ENCODE measurements at places on chromosomes 5 and 9.

GRCh38 chr9:106864373-106865143, 1.6 kb downstream of the ZNF462 start:
- DNase-seq = peak; percentile 52

DNA sequence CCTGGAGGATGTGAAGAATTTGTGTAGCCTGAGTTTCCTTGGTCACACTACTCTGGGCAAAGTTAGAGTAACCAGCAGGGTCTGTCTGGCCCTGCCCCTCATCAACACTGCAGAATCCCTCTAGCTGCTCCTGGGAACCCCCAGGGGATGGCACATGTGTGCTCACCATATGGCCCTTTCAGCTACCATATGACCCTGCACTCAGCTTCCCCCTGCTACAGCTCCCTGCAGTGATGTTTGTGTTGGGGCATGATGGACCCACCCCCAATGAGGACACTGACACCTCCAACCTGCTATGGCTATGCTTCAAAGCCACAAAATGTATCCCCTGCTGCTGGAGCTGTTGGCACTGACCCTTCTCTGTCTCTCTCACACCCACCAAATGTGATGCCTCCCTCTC, 152.7 kb downstream of the SNX18 start:
- DNase-seq = no peak

DNA sequence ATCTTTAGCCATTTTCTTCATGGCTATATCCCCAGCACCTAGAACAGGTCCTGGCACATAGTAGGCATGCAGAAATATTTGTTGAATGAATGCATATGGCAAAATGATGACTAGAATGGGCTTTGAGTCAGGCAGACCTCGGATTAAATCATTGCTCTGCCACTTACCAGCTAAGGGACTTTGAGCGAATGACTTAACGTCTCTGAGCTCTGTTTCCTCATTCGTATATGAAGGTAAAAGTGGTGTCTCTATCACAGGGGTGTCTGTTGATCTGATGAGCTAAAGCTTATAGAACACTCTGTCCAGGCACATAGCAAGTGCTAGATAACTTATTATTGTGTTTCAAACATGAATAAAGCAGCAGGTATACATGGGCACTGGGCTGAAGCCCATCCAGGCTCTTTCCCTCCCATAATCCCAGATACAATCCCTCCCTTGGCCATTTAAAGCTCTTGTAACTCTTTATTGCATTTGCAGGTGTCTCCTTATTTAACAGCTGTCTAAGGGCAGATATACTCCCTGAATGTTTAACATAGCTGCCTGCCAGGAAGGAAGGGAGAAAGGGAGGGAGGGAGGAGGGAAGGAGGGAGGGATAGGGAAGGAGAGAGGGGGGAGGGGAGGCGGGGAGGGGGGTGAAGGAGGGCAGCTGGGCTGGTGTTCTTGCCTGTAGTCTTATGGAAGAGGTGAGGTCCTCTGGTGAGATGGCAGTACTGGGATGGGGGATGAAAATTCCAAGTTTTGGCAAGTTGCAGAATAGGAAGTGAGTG, 23.2 kb upstream of the STXBP1 start:
- DNase-seq = no peak

DNA sequence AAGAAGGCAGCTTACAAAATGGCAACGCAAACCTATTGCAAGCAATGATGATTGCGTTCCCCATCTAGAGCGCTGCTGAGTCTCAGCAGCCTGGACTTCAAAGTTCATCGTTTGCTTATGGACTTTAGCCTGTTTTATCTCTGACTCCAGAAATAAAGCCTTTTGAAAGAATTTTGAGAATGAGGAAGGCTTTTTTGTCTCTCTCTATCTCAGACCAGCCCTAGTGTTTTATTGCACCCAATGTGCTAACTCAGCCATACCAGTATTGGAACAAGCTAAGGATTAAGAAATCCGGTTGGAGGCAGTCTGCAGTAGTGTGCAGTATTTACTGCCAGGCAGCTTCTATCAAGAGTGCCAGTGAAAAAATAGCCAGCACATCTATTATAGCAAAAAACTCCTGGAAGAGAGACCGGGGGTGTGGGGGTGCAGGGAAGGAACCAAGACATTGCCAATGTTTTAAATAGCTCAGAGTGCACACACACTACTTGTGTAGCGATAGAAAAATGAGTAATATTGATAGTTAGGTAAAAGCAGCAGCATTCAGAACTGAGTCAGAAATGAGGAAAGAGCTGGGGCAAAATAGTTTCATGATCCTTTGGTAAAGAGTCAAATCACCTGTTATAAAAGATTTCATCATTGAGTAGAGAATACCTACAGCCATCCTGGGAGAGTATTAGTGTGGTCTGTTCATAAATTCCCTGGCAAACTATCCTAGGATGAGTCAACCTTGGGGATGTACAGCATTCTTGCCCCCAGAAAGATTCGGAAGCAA, 219.0 kb downstream of the ZNF608 start:
- DNase-seq = peak; percentile 49

DNA sequence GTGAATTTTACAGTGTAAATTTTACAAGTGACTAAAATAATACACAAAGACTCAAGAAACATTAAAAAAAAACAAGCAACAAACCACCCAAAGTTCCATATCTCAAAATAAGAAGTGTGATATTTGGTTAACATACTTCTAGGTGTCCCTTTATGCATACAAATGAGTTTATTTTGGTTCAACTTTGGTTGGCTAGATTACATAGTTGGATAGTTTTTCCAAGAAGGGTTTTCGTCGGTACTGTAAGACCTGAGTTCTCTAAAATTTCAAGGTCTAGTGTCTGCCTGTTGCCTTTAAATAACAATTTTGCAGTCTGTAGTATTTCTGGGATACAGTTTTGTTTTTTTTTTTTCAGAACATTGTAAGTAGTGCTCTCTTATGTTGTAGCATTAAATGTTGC, 58.8 kb upstream of the JAK2 start:
- no peak for DNase-seq

DNA sequence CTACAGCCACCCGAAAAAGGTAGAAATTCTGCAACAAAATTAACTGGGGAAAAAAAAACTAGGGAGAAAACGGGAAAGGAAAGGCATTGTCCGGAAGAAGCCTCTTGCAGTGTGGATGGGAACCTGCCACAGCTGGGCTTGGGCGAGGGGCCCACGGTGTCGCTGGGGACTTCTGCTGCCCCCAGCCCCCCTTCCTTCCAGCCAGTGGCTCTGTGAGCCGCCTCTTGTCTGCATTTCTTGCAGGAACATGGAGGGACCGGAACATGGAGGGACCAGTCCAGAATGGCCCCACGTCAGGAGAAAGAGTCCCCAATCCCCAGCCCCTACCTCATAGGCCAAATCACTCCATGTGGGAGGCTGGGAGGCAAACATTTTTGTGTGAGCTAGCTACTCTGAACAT, 36.9 kb upstream of the EXOC3 start:
- no peak for DNase-seq

- no peak for DNase-seq
Measured at GRCh38 chr9:126695701-126696400, 82.1 kb downstream of the LMX1B start.

DNA sequence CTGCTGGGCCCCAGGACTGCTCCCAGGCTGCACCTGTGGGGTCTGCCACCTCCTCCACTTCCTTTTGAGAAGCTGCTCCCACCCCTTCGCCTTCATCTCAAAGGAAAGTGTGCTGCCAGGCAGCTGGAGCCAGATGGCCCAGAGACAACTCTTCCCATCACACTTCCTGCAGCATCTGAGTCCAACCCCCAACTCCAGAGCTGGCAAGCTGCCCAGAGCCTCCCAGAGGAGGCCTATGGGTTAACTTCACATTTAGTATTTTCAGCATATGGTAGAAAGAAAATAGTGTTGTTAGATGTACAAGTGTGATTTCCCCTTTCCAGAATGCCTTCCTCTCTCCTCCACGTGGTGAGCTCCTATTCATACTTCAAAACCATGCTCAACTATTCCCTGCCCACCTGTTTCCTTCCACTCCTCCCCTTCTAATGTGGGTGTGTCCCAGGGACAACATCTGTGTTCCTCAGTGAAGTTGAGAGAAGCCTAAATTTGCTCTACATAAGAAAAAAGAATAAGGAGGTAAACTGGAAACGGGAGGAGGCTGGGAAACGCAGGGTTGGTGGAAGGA, 38.6 kb upstream of the KCNMB1 start:
- peak; percentile 48 for DNase-seq

DNA sequence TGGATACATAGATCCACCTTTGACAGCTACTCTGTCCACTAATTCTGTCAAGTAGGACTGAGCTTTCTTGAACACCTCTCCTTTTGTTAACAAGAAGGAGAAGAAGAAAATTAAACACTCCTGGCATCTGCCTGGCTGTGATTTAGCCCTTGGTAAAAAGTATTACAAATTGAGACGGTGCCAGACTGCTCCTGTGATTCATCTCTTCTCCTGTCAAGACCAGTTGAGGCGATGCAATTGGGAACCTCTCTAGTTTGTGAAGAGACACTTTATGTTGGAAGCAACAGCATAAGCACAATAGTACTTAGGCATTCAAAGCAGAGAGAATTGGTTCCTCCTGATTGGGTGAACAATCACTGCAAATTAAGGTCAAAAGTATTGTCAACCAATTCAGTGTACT, 72.7 kb downstream of the GHR start:
- DNase-seq = peak; percentile 73

DNA sequence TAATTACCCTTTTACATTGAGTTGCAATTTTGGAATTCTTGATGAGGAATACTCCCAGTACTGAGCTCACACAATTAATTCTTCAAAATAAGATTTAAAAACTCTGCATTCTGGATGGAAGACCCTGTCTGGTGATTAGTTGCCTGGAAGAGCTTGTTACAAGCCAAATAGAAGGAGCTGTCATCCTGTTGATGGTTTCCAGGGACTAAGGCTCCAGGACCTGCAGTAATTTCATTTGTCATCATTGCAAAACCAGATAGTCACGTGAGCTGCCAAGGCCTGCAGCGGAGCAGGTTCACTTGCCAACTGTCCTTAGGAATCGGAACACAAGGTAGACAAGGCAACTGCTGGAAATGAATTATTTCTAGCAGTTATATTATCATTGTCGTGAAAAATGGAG, 597.7 kb downstream of the CCDC171 start:
- DNase-seq = peak; percentile 66

Measured in fibroblast of mammary gland (primary cell).